ENCODE measurements at places on chromosomes 5 and 9. TPM values are rescaled to one million over a fixed set of nuclear protein-coding genes. Genes with fewer than 3 reads are reported as not detected.

GRCh38 chr9:34607331-34607730 is 4.6 kb downstream of the RPP25L start:
- DNase-seq: no peak

- no peak for DNase-seq
Measured at GRCh38 chr9:92730897-92731296, 33.7 kb downstream of the BICD2 start.

DNA sequence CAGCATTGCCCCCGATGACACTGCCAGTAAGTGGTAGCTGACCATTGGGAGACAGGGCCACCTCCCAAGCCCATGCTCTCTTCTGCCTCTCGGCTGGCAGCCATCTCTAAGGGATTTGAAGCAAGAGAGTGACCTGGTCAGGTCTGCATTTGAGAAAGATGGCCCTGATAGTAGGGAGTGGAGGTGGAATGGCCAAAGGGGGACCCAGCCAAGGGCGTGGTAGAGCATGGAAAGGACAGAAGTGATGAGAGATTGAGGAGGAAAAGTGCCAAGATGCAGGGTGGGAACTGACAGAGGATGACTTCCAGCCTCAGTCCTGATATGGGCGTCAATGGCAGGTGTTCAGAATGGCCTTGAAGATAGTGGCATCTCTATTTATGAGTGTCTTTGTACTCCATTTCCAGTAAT is 9.0 kb downstream of the ABL1 start:
- DNase-seq: peak; percentile 54

DNA sequence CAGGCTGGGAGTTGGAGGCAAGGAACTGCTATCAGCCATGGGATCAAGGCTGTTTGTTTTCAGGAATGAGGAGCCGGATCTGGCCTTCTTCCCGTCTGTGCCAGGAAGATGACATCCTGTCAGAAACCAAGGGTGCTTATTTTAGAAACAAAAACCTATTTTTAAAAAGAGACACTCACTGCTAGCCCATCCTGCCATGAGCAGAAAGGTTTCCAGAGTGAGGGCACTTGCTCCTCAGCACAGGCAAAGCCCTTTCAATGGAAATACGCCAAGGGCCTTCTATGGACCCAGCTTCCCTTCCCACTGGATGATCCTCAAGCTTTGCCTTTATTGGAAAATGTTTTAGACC is 132.6 kb upstream of the FSTL4 start:
- DNase-seq: no peak

- DNase-seq: no peak
Measured at GRCh38 chr5:56734091-56734694, 81.2 kb upstream of the MAP3K1 start.

- no peak for DNase-seq
Measured at GRCh38 chr9:38125889-38126288, 56.9 kb upstream of the SHB start.

- no peak for DNase-seq
Measured at GRCh38 chr5:612498-613424, 621 bp downstream of the CEP72 start.

- no peak for DNase-seq
Measured at GRCh38 chr5:100970646-100971255, 67.7 kb upstream of the ST8SIA4 start.

GRCh38 chr5:150082889-150083288 is 3.5 kb downstream of the CSF1R start:
- DNase-seq: peak; percentile 16

DNA sequence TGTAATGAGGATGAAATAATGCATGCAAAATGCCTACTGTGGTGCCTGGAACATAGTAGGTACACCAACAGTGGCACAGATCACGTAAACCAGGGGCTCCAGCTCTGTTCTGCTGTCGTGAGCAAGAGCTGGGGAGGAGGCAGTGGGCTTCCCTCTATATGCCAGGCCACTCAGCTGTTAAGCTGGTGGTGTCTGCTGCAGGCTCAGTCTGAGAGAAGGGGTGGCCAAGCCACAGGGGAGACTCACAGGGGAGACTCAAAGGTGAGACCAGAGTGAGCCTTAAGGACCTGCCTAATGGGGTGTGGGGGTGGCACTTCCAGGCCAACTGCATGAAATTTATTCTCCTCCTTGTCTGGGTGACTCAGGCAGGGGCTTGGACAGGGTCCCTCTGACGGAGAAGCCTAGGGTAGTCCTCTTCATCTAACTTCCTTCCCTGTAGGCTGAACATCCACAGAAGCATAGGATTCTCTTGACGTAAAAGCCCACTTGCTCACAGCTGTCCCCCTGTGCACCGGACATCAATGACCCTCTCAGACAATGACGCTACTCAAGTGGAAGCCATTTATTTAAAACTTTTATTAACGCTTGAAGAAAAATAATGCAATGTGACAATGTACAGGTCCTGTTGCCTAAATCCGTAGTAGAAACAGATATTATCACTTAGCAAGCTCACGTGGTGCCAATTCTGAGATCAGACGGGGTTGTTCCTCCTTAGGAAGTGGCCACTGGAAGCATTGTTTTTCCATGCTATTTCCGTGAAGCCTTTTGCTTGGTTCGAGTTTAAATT is 13.9 kb downstream of the STC2 start:
- no peak for DNase-seq

GRCh38 chr9:109421026-109421970 is 76.8 kb downstream of the PTPN3 start:
- peak; percentile 12 for DNase-seq

- no peak for DNase-seq
Measured at GRCh38 chr9:1454211-1454610, 404.1 kb downstream of the DMRT2 start.

GRCh38 chr9:34601937-34602573 is 9.8 kb downstream of the RPP25L start:
- no peak for DNase-seq

GRCh38 chr5:150500328-150500841 is 7.5 kb upstream of the NDST1 start:
- DNase-seq: no peak

GRCh38 chr5:168853972-168854371 is 274.8 kb upstream of the PANK3 start:
- no peak for DNase-seq

GRCh38 chr5:67283275-67283987 is 86.8 kb upstream of the CD180 start:
- DNase-seq: no peak

DNA sequence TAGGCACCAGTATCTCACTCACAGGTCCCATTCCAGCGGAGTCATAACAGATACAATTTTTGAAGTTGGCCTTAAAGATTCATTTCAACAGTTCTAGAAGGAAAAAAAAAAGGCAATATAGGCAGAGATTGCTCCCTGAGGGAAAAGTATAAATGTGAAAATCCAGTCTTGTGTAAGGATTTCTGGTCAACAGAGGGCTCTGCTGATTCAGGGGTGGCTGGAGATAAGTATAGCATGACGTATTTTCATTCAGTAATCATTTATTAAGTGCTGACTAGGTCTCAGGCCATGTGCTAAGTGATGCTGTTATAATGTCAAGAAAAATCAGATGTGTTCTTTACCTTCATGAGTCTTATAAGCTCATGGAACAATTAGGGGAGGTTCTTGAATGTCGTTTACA is 377.3 kb upstream of the MEF2C start:
- no peak for DNase-seq

- DNase-seq: peak; percentile 38
Measured at GRCh38 chr5:176596689-176597416, 13.1 kb downstream of the GPRIN1 start.

DNA sequence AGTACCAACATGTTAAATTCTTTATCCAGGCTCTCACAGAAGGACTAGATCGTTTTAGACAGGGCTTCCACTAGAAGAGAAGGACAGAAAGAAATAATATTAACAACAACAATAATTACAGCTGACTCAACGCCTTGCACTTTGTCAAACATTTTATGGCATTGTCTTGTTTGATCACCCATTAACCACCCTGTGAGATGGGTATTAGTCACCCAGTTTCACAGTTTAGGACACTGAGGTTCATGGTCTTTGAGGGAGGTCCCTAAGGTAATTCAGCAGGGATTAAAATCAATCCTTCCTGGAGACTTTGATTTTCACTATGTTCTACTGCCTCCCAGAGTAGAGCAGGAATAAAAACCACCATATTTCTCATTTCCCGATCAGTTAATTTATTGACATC is 51.4 kb upstream of the BNC2 start:
- DNase-seq: no peak

DNA sequence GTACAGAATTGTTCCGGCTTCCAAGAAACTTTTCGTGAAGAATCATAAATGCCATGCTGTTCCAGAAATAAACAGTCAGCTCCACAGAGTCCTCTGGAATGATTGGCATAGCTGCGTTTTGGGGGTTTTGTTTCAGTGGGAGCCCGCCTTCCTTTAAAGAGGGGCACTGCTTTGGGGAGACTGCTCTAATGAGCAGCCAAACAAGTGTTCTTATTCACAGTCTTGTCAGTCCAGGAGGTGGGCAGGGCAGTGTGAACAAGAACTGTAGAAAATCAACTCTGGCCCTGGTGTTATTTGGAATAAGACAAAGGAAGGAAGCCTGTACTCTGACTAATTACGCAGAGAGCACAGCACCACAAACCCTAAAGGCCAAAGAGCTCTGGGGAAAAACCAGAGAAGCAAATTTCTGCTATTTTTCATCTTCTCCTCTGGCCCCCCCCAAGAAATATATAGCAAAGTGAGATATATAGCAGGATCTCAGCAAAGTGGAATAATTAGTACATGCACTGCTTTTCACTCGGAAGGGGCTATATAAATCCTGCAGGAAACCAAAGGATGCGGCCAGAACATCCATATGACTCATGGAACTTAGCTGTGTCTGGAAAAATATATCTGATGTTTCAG is 92.9 kb downstream of the GLDC start:
- no peak for DNase-seq

DNA sequence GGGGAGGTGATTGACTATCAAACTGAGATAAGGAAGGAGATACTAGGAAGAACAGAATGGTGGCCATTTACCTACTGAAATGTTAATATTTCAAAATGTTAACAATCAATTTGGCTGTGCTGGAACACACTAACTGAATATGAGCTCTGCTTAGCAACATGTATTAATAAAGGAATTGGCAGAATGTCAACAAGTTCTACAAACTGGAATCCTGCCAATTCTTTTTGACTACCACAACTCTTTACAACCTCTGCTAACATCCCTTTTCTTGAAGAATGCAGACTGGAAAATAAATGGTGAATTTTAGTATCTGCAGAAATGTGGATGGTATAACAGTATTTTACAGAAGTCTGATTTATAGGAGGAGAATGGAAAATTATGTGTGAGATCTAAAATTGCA is 446.4 kb downstream of the ISL1 start:
- no peak for DNase-seq

GRCh38 chr5:148543727-148544126 is 110.6 kb downstream of the HTR4 start:
- no peak for DNase-seq

- no peak for DNase-seq
Measured at GRCh38 chr5:51382521-51383130, 622 bp upstream of the ISL1 start.

GRCh38 chr5:149073213-149073612 is 10.4 kb upstream of the SH3TC2 start:
- no peak for DNase-seq

DNA sequence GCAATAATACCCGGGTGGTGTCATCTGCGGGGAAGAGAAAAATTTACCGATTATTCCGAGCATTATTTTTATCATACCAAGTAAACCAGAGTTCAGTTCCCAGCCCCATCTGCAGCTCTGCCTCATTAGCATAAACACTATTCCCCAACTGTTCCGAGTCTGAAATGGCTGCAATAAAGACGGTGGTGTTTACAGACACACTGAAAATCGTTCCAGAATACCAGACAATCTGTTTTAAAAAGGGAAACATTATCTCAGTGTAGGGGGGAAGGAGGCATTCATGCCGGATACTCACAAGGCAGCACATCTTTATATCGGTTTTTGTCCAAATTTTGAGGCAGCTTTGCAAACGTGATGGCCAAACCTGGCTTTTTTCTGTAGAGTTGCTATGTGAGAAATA is 70.3 kb upstream of the EPB41L4B start:
- no peak for DNase-seq

- DNase-seq: no peak
Measured at GRCh38 chr5:172002840-172003512, 3.5 kb downstream of the FBXW11 start.

- DNase-seq: no peak
Measured at GRCh38 chr9:89720696-89721175, 115.9 kb downstream of the GADD45G start.

ENTREP1 gene
- polyA plus RNA-seq: 4.1 TPM

RGS7BP gene
- polyA plus RNA-seq: 0.54 TPM

RASA1 gene
- 8.7 TPM for polyA plus RNA-seq

GKAP1 gene
- polyA plus RNA-seq: 7.2 TPM

FSTL4 gene
- polyA plus RNA-seq: 0.48 TPM

CBY3 gene
- polyA plus RNA-seq: not detected

IDNK gene
- polyA plus RNA-seq: 20.3 TPM

SLC36A3 gene
- not detected for polyA plus RNA-seq

SPEF2 gene
- polyA plus RNA-seq: 6.6 TPM

LEAP2 gene
- 3.1 TPM for polyA plus RNA-seq

SPARC gene
- 2,674 TPM for polyA plus RNA-seq

GMCL2 gene
- polyA plus RNA-seq: not detected

SCGB3A1 gene
- polyA plus RNA-seq: 1.8 TPM

CIZ1 gene
- 134 TPM for polyA plus RNA-seq

CSNK1G3 gene
- polyA plus RNA-seq: 27.3 TPM

SNAPC4 gene
- 20.1 TPM for polyA plus RNA-seq

PLPP7 gene
- 13.2 TPM for polyA plus RNA-seq

PTGR1 gene
- 42.7 TPM for polyA plus RNA-seq

Data from adrenal gland (tissue), 19 donors.